ENCODE measurements at places on chromosomes 12 and 14. TPM values are rescaled to one million over a fixed set of nuclear protein-coding genes. Genes with fewer than 3 reads are reported as not detected.

The SIX1 gene
- 2.2 TPM for total RNA-seq

The LTB4R2 gene
- 18.5 TPM for total RNA-seq

The TAS2R13 gene
- total RNA-seq, result 4.3 TPM

The PLEK2 gene
- total RNA-seq, result 66.2 TPM

The KCNK13 gene
- total RNA-seq, result 4.5 TPM

The CISTR gene
- total RNA-seq, result not detected

The POLE gene
- 23.0 TPM for total RNA-seq

GRCh38 chr12:752695-753610 lies 574 bp downstream of the WNK1 start:
- peak; percentile 66 for DNase-seq

- peak; percentile 3 for DNase-seq
Observed at GRCh38 chr14:95597784-95598211, 62.9 kb downstream of the GLRX5 start.

- no peak for DNase-seq
Observed at GRCh38 chr12:76018672-76019071, 12.9 kb downstream of the PHLDA1 start.

- DNase-seq, result no peak
Observed at GRCh38 chr12:91127306-91127705, 16.0 kb upstream of the LUM start.

GRCh38 chr12:108369736-108370396 lies 30.8 kb upstream of the CMKLR1 start:
- DNase-seq, result no peak

- DNase-seq, result no peak
Observed at GRCh38 chr14:30064454-30064853, 136.8 kb upstream of the PRKD1 start.

DNA sequence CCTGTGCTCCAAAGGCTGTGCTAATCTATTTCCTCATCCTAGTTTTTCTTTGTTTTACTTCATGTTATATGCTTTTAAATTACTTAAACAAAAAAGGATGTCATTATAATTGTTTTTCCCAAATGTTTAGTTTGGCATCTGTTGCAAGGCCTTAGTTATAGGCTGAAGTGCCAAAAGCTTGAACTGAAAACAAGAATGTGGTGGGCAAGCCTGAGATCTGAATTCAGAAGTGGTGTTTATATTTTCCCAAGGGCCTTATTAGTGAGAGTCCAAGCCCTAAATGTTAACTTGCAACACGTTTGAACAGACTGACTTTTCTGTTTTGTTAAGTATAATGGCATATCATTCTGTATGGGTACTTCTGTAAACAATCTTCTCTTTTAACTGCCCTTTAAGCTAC lies 326.8 kb downstream of the CCDC91 start:
- no peak for DNase-seq

- DNase-seq, result no peak
Observed at GRCh38 chr12:6030081-6030480, 85.0 kb upstream of the ANO2 start.

- DNase-seq, result no peak
Observed at GRCh38 chr12:49960474-49961110, 1.1 kb upstream of the AQP5 start.

GRCh38 chr14:95291859-95292542 lies 27.7 kb downstream of the CLMN start:
- DNase-seq, result peak; percentile 37

GRCh38 chr12:74119811-74120362 lies 417.7 kb upstream of the ATXN7L3B start:
- no peak for DNase-seq

DNA sequence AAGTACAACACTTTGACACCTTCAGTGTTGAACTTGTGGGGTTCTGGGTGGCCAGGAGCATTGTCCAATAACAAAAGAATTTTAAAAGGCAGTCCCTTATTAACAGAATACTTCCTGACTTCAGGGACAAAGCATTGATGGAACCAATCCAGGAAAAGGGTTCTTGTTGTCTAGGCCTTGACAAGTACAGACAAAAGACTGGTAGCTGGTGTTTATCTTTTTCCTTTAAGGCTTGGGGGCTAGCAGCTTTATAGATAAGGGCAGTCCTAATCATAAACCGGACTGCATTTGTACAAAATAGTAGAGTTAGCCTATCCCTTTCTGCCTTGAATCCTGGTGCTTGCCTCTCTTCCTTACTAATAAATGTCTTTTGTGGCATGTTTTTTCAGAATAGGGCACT lies 27.4 kb downstream of the FAM177A1 start:
- no peak for DNase-seq

- no peak for DNase-seq
Observed at GRCh38 chr12:89672589-89672979, 36.1 kb downstream of the ATP2B1 start.

DNA sequence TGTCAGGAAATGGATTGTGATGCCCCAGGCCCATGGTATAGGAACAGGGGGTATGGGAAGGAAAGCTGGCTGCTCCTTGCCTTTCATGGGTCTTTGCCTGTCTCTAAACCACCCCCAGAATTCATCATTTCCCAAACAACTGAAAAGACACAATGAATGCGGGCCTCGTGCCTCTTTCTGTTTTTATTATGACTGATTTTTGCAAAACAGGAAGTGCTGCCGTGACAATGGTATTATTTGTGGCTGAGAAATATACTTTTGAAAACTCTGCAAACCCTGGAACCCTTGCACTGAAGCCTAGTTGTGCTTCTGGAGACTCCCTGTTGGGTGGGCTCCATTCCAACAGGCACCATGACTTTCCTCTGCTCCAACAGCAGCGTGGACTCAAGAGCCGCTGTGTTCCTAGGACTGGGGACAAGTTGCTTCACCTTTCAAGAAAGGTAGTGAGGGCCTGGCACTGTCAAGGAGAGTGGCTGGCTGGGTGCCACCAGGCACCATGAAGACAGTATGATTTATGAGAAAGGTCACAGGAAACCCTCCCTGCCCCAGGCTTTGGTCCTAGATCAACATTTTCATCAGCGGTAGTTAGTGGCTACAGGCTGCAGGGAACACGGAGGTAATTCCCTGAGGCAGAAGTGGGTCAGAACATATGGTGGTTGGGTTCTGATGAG lies 4.8 kb upstream of the DGLUCY start:
- peak; percentile 61 for DNase-seq

DNA sequence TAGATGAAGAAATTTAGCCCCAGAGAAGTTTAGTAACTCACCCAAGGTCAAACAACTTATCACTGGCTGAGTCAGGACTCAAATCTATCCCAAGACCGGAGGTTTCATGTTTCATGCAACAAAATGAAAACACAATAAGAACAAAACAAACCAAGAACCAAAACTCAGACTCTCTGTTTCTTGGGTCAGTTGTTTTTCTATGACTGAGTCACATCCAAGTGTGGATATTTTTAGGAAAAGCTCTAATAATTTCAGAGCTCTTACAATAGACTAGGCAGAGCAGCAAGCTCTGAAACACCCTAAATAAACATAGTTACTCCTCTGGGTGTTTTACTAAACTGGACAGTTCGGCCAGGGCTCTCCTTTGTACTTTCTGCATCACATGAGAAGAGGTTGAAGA lies 87.6 kb upstream of the PRB2 start:
- peak; percentile 28 for DNase-seq

GRCh38 chr12:90940872-90941499 lies 14.0 kb downstream of the CCER1 start:
- DNase-seq, result no peak

DNA sequence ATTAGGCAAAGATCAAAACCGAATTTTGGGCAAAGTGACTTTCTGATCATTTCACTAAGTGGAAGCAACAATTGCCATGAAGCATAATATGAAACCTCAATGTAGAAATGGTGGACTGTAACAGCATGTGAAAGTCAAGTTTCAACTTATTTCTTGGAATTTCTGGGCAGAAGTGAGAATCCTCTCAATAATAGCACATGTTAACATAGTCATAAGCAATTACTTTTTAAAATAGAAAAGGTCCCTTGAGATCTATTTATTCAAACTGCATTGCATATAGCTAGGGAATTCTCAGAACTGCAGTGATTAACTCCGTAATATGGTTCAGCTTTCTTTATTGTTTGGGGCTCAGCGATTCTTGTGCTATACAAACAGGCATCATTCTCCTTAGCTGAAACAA lies 136.7 kb upstream of the ATP2B1 start:
- no peak for DNase-seq

GRCh38 chr14:35352274-35353233 lies 52.0 kb downstream of the NFKBIA start:
- no peak for DNase-seq

- no peak for DNase-seq
Observed at GRCh38 chr12:59383079-59383822, 212.6 kb upstream of the SLC16A7 start.

DNA sequence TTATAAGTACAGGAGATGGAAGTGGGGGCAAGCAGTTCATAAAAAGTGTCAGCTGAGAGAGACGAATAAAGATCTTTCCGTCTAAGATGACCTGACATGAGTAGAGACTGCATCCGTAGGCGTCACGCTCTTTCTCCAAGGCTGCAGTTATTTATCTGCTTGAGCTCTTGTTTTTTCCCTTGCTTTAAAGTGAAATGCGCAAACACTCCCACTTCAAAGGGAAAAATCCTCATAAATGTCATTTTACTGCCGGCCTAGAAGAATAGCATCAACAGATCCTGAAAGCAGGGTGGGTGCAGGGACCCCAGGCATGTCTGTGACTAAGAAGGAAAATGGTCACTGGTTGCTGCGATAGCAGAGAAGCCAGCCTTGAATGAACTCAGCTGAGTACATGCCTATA lies 647.4 kb downstream of the MED13L start:
- no peak for DNase-seq

- no peak for DNase-seq
Observed at GRCh38 chr12:110845339-110845682, 1.5 kb upstream of the CCDC63 start.

DNA sequence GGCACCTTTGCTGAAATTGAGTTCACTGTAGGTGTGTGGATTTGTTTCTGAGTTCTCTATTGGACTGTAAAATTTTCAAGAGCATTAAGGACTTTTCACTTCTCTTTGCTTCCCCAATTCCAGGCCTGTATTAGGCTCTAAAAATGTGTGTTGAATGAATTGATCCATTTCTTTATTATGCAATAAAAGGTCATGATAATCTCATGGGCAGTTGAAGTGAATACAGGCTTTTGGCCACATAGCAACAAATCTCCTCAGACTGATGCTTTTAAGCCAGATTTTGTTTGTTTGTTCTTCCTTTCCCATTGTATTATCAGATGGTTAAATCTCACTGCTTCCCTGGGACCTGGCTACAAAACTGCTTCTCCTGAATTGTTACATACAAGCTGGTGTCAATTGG lies 258.0 kb upstream of the FAR2 start:
- DNase-seq, result no peak

Data from thyroid gland (tissue), 4 donors.